ENCODE measurements at places on chromosomes 13 and 19. TPM values are rescaled to one million over a fixed set of nuclear protein-coding genes. Genes with fewer than 3 reads are reported as not detected.

Gene TRPM4
- total RNA-seq, result 45.9 TPM

Gene PDX1
- total RNA-seq, result not detected

Gene C13orf46
- total RNA-seq, result 0.54 TPM

Gene PEAK3
- total RNA-seq, result 0.11 TPM

DNA sequence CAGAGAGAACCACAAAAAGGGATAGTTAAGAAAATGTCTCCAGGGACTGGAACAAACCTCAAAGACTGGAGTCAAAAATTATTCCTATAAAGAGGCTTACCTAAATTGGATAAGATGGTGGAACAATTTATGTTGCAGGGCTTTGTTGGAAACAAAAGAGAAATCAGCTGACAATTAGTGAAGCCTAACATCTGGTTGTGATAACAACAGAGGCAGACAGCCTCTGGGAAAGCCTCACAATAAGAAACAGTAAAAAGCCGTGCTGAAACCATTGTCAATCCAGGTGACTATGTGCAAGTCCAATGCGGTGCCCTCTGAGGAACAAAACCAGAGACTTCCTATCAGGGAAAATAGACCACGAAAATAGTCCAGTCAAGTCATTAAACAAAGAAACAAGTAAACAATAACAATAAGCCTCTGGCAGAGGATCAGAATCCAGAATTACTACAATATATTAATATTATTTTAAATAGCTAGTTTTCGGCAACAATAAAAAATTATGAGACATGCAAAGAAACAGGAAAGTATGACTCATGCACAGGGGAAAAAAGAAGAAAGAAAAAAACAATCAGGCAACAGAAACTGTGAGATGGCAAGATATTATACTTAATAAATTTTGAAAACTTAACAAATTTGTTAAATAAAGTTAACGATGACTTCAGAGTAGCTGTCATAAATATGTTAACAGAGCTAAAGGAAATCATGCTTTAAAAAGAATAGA, 99.7 kb upstream of the RXFP2 start:
- no peak for DNase-seq
- no peak overlapping the region for H3K27ac ChIP-seq
- no peak overlapping the region for H3K4me3 ChIP-seq
- H3K4me1 ChIP-seq, result no peaks in the 10 kb centered on the region
- H3K27me3 ChIP-seq, result no peaks in the 10 kb centered on the region

DNA sequence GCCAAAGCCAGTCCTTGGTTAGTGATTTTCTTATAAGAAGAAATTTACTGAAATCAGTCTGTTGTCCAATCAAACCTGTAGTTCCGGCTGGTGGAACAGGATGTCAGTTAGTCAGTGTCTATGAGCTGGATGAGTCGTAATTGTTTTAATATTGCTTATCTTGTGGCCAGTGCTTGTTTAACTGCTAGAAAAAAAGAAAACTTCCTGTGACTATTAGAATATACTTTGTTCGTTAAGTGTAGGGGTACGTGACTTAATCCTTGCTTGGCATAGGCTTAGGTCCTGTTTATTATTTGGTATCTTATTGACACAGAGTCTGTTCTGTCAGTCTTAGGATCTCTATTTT, 1484.8 kb upstream of the MIR17HG start:
- H3K4me1 ChIP-seq, result peaks cover 3% of the 10 kb centered on the region
- no peak for DNase-seq
- H3K36me3 ChIP-seq, result no peaks in the 10 kb centered on the region

GRCh38 chr19:2239173-2239572, 2.5 kb downstream of the SF3A2 start:
- no peaks in the 10 kb centered on the region for H3K27me3 ChIP-seq
- H3K4me3 ChIP-seq, result peak overlapping the region; percentile 87
- no peak for DNase-seq
- peak overlapping the region; percentile 81 for H3K27ac ChIP-seq
- peaks cover 53% of the 10 kb centered on the region for H3K4me1 ChIP-seq
- H3K36me3 ChIP-seq, result peaks cover 3% of the 10 kb centered on the region

GRCh38 chr19:48705431-48705830, 9.7 kb downstream of the FUT2 start:
- no peak overlapping the region for H3K4me3 ChIP-seq
- no peak overlapping the region for H3K27ac ChIP-seq
- DNase-seq, result no peak
- H3K4me1 ChIP-seq, result peaks cover 6% of the 10 kb centered on the region

DNA sequence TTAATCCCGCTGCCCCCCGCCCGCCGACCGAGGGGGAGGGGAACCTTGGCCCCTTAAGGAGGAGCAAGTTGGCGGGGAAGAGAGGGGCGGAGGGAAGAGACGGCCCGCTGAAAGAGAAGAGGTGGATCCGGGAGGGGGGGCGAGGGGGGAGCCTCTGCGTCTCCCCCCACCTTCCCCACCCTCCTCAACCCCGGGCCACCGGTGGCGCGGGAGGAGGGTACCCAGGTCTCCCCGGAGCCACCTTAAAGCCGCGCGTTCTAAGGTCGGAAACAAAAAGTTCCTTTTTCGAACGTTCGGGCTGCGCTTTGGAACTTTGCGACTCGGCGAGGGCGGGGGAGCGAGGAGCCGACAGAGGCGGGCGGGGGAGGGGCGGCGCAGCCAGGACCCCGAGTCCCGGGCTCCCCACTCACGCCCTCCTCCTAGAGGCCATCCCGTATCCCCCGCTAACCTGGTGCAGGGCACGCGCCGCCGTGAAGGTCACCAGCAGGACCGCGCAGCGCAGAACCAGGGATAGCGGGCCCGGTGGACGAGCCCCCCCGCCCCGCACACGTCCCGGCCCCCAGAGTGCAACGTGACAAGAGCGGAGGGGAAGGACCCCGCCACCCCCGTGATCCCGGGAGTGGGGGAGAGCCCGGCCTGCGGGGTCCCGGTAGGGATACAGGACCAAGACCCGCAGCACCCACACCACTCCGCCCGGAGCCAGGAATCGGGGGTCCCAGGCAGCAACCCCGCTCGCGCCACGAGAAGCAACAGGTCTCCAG, 659 bp downstream of the ERF start:
- H3K27ac ChIP-seq, result peak overlapping the region; percentile 47
- DNase-seq, result no peak
- H3K4me3 ChIP-seq, result peak overlapping the region; percentile 67
- H3K27me3 ChIP-seq, result no peaks in the 10 kb centered on the region

- no peak within 1 kb of the TSS for H3K27ac ChIP-seq
- no peak for DNase-seq
- H3K4me3 ChIP-seq, result peak within 1 kb of the TSS; percentile 51
- peaks cover 8% of the 10 kb centered on the region for H3K36me3 ChIP-seq
- peaks cover 84% of the 10 kb centered on the region for H3K27me3 ChIP-seq
Measured at GRCh38 chr19:33225458-33225926, at the start of gene SLC7A10. TSS of gene SLC7A10 (minus strand) at chr19:33225850. CDS start at chr19:33225703, 147 bp downstream.

DNA sequence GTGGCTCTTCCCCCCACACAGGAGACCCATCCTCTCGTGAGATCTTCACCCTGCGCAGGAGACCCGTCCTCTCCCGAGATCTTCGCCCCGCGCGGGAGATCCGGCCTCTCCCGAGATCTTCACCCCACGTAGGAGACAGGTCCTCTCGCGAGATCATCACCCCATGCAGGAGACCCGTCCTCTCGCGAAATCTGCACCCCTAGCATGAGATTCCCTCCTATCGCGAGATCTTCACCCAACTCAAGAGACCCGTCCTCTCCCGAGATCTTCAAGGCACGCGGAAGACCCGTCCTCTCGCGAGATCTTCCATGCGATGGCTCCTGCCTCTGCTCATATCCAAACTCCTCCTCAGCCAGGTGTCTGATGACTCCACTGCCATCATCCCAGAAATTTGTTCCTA, 24.3 kb downstream of the LAIR2 start:
- H3K4me1 ChIP-seq, result no peaks in the 10 kb centered on the region
- H3K36me3 ChIP-seq, result peaks cover 6% of the 10 kb centered on the region
- DNase-seq, result no peak

DNA sequence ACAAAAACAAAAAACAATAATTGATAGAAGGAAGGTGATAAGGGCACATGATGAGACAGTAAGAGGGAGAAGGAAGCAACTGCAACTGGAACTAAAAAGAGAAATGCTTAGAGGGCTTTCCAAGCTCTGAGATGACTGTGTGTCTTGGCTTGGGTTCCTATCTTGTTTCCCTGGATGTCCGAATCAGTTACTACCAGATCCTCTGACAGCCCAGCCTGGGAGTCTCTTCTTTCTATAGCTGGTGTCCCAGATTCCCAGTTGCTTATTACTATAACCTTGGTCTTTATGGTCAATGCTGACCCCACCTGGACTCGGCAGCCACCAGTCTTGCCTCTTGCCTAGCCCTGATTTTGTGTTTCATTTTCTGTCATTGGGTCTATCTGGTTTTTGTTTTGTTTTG, 116.4 kb downstream of the RFC3 start:
- H3K4me1 ChIP-seq, result peaks cover 28% of the 10 kb centered on the region
- no peak overlapping the region for H3K4me3 ChIP-seq
- H3K27ac ChIP-seq, result no peak overlapping the region
- no peak for DNase-seq
- H3K36me3 ChIP-seq, result no peaks in the 10 kb centered on the region
- H3K27me3 ChIP-seq, result no peaks in the 10 kb centered on the region
